Activated naive CD4-positive, alpha-beta T cell (primary cell): ENCODE measurements at places on chromosomes 2 and 18.

DNA sequence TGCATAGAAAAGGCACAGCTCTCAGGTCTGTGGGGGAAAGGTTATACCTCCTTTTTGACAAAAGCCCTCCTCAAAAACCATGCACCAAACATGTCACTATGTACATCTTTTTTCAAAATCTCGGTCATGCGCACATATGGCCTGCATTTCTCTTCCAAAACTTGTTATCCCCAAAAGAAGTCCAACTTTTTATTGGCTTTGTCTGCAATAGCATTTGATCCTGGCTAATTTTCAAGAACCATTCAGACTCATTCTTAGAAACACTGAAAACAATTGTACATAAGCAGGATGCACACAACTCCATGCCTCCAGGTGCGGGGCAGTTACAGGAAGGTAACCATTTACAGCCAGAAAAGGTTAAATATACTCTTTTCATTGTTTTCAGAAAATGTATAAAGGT lies 21.9 kb downstream of the SERTAD2 start:
- no peak for DNase-seq

DNA sequence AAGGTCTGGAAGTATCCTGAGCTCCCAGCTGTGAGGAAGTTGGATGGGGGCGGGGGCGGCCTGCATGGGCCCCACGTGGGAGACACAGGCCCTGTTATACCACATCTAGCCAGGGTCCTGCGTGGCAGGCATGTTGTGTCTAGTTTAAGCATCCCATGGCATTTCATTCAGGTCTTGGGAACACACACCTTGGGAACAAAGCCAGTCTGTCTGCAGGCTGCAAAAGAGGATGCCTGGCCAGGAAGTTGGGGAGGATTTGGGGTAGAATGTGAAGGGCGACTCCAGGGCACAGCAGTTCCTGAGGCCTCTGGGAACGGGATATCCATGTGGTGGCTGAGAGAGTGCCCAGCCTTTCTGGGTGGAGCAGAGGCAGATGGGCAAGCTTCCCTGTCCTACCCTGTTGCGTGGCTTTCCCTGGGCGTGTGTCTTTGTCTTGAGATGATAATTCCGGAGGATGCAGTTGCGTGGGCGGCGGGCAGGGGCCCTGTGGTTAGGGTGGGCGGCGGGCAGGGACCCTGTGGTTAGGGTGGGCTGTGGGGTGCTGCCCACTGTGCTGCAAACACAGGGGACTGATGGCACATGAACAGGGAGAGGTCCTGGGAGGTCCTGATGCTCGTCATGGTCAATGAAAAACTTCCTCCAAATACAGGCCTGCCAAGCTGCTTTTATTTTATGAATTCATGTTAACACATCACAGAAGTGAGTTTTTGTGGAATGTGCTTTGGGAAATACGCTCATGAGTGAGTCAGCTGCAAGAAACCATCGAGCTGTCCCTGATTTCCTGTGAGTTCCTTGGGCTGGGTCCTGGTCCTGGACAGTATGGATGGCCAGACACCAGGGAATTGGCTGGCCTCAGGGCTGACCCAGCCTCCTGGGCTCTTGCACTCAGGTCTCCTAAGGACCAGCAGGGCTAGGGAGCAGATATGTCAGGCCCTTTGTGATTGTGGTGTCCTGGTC lies 90.0 kb upstream of the HS6ST1 start:
- no peak for DNase-seq

- DNase-seq = no peak
Measured at GRCh38 chr2:108586116-108586515, 51.8 kb downstream of the LIMS1 start.

- DNase-seq = no peak
Measured at GRCh38 chr2:95122197-95122551, 566 bp upstream of the MRPS5 start.

- DNase-seq = no peak
Measured at GRCh38 chr2:151756820-151757219, 22.5 kb upstream of the NEB start.

DNA sequence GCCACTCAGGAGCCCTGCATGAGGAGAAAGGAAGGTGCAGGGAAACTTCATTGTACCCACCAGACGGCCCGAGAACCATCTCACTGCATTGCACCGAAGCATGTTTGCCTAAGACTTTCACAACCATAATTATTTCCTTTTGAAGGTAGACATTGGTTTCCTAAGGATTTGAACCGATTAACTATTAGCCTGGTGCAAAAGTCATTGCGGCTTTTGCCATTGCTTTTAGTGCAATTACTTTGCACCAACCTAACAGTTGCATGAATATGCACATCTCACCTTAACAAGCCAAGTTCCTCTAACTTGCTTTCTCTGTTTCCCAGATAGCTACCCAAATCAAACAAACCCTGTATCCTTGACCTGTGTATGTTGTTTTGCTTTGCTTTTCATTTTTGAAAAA lies 516.3 kb upstream of the ID2 start:
- DNase-seq = no peak

DNA sequence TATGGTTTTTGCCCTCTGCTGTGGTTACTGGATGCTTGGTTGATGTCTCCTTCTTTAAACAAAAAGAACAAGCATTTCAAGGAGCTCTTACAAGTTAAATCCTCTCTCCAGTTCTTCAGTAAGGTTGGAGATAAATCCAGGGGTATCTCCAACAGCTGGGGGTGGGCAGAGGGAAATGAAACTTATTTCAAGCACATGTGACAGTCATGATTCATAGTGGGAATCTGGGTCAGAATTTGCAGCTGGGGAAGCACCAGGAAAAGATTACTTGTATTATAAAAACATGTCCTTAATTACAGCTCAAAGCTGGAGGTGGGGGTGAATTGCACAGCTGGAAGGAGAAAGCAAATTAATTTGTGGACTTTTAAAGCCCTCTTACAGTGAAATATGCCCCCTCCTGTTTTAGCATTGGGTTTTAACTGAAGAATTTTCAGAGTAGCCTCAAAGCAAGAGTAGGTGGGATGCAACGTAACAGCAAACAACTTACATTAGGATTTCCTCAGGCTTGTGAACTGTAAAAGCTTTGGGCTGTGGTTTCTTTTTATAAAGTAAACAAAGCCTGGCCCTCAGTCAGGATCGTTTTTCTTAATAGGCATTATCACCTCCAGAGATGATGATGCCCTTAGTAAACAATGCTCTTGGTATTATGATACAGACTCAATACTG lies 596.4 kb downstream of the NYAP2 start:
- no peak for DNase-seq

GRCh38 chr2:165874445-165875039 lies 79.0 kb downstream of the TTC21B start:
- no peak for DNase-seq

- DNase-seq = no peak
Measured at GRCh38 chr18:71398531-71398930, 1109.7 kb downstream of the SOCS6 start.

GRCh38 chr2:21228041-21228895 lies 104.5 kb downstream of the TDRD15 start:
- DNase-seq = no peak

DNA sequence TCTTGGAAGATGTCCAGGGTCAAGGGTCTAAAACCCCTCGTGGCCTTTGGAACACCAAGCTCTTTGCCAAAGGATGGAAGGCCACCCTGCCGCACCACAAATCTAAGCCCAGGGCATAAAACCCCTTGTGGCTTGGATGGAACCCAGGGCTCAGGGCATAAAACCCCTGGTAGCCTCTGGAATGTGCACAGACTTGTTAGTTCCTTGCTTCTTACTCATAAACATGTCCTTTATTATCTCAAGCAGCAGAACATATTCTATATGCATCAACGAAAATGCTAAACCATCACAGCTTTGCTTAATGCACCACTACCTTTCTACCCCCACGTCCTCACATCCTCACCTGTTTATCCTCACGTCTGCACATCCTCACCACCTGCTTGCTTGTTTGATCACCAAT lies 998.0 kb downstream of the DSC3 start:
- no peak for DNase-seq

DNA sequence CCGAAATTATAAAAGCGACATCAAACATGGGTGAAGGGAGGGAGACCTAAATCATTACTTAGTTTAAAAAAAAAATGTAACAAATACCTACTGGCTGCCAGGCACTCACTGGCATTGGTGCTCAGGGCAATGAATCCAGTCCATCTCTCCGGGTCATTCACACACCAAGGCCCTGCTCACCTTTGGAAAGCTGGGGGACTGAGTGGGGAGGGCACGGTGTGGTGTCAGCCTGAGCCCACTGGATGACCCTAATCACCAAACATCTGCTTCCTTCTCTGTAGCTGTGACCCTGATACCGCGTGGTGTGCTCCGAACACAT lies 336 bp upstream of the DDX1 start:
- DNase-seq = no peak

- DNase-seq = no peak
Measured at GRCh38 chr2:118061135-118061955, 26.9 kb upstream of the INSIG2 start.

GRCh38 chr2:200738590-200738989 lies 73.1 kb upstream of the BZW1 start:
- DNase-seq = no peak

DNA sequence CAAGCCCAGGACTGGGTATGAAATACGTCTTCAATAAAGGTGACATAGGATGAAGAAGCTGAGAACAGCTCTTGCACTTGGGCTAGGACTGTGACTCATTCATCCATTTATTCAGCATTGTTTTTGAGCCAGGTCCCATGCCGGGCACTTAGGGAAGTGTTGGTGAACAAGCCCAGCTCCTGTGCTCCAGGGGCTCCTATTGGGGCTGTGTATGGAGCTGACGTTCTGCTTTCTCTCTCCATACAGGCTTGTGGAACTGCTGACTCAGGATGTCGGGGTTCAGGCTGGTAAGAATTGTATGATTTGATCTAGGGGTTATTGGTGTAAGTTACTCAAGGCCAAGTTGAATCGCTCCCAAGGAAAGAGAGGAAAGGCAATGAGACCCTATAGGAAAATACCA lies 24.0 kb downstream of the MYO7B start:
- no peak for DNase-seq

- no peak for DNase-seq
Measured at GRCh38 chr2:112824694-112825085, 11.9 kb downstream of the IL1B start.

DNA sequence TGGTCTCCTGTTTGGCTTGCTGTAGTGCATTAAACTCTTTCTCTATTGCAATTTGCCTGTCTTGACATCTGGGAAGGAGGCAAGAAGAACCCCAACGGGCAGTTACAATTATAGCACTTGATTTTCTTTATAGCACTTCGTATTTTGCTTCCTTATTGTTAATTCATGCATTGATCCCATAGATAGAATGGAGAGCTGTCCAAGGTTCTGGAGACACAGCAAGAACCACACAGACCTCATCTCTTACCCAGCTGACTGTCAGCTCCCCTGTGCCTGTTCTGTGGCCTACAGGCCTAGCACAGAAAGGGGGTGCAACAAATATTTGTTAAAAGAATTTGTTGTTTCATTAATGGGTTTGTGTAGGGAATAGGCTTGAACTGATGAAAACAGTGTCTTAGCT lies 194.3 kb downstream of the GALNT1 start:
- no peak for DNase-seq

DNA sequence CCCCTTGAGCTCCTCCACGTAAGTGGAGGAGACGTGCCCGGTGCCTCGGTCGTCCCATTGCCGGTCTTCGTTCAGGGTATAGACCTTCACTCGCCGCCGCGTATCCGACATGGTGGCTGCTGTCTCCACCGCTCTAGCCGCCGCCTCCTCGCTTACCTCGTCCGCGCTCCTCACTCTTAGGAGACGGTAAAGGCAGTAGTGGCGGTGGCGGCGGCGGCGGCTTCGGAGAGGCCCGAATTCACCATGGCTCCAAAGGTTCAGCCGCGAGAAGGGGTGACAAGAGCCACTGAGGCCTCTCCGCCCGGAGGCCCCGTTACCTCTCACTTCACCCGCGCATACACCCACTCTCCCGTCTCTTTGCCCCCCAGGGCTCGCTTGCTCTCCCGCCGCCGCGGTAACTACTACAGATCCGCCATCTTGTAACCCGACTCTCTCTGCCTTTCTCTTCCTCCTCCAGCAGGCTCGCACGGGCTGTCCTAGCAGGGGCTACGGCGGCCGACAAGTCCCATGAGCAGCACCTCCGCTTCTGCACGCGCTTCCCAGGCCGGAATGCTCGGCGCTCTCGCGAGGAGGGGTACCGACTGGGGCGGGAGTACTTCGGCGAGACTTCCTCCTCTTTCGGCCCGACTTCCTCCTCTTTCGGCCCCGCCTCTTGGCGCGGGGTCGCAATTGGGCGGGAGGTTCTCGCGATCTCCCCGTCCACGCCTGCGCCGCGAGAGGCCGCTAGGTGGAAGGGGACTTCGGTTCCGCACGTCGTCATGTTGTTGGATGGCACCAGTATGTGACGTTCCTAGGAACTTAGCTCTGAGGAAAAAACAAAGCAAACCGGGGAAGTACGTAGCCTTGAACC lies at the start of gene PPP4R3B:
Gene PPP4R3B, minus strand, starts transcription at position 448 of the 850 bp plus-strand sequence. Its CDS starts 337 bp downstream, at position 111.
- peak; percentile 90 for DNase-seq

GRCh38 chr18:37937287-37937686 lies 371.7 kb upstream of the CELF4 start:
- DNase-seq = no peak

- no peak for DNase-seq
Measured at GRCh38 chr2:71347517-71347916, 15.9 kb downstream of the ZNF638 start.

DNA sequence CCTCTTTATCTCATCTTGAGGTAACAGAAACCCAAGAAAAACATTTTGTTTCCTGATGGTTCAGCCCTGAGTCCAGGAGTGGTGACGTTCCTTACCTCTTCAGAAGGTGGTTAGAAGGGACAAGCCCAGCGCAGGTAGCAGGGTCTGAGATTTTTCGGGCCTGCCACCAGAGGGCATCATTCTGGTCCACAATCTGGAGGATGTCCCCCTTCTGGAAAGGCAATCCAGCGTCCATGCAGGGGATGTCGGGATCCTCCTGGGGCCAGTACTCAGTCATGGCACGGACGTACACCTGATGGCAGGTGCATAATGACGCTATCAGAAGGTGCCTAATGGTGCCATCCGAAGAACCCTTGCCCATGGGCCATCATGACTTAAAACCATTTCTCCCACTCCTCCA lies 17.7 kb downstream of the MPP4 start:
- no peak for DNase-seq

- no peak for DNase-seq
Measured at GRCh38 chr18:50709193-50709592, 110.6 kb downstream of the MRO start.

- no peak for DNase-seq
Measured at GRCh38 chr2:64524604-64525316, 632 bp downstream of the AFTPH start.

DNA sequence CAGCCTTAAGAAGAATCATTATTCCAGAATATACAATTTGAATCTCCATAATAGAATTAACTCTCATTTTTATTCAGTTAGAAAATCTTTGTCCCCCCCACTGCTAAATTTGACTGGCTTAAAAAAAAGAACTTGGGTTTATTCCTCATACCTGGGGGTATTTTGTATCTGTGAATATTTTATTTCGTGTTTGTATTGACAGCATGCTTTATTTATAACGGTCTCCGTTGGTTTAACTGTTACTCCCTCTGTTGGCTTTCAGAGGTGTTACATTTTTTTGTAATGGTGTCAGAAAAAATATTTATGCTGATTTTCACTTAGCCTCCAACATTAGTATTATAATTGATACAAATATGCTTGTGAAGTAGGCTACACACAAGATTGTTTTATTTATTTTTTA lies 109.1 kb downstream of the HAUS1 start:
- no peak for DNase-seq

GRCh38 chr2:157172866-157173578 lies 84.5 kb upstream of the GALNT5 start:
- DNase-seq = no peak
